NCI-H1048 (cell line): ENCODE measurements at places on chromosomes 5 and 9.

DNA sequence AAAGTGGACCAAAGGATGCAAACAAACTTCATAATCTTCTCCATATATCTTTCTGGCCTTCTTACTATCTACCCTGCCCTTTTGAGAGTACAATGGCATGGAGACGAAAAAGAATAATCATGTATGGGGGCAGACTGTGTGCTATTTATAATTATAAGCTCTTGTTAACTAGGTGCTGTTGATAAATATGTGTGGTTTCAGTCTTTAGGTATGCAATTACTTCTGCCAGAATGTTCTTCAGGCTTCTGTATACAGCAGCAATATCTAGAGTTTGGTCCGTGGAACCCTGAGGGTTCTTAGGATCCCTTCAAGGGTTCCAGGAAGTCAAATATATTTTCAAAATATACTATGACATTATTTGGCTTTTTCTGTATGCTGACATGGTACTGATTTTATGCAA lies 20.5 kb upstream of the PRR16 start:
- no peak for DNase-seq

- DNase-seq, result no peak
These were observed 1791.1 kb downstream of the MAT2B start for GRCh38 chr5:165296401-165297130.

DNA sequence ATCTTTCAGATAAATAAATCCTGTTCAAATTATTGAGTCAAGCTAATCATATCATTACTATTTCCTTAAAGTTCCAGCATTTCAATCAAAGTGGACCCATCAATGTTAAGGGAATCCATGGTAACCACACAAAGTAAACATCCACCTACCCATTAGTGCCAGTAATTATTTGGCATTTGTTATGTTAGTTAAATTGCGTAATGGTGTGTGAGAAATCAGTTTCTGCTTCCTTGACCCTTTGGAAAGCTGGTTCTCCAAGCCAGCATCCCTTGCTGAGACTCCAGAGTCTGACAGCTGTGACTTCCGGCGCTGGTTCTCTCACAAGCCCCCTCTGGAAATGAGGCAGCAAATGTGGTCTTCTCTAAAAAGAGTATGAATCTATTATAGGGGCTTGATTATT lies 308.6 kb upstream of the EFNA5 start:
- DNase-seq, result no peak

DNA sequence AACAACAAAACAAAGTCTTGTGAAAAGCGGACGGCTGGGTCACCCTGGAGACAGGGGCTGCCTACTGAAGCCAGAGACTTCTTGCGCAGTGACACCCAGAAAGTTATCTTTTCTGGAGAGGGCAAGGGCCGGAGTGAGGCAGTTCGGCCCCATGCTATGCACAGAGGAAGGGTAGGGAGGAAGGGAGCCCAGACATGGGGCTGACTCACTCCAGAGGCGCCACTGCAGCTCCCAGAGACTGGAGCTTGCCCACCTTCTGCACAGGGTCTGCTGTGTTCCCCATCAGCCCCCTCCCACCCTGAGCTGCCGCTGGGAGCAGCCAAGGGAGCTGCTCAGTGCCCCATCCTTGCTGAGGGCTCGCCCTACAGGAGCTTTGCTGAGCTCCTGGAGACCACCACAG lies 13.3 kb downstream of the SLC6A3 start:
- DNase-seq, result no peak

- no peak for DNase-seq
These were observed 38.5 kb downstream of the TTC1 start for GRCh38 chr5:160047423-160047822.

GRCh38 chr9:113427629-113428028 lies 17.1 kb downstream of the C9orf43 start:
- DNase-seq, result no peak

DNA sequence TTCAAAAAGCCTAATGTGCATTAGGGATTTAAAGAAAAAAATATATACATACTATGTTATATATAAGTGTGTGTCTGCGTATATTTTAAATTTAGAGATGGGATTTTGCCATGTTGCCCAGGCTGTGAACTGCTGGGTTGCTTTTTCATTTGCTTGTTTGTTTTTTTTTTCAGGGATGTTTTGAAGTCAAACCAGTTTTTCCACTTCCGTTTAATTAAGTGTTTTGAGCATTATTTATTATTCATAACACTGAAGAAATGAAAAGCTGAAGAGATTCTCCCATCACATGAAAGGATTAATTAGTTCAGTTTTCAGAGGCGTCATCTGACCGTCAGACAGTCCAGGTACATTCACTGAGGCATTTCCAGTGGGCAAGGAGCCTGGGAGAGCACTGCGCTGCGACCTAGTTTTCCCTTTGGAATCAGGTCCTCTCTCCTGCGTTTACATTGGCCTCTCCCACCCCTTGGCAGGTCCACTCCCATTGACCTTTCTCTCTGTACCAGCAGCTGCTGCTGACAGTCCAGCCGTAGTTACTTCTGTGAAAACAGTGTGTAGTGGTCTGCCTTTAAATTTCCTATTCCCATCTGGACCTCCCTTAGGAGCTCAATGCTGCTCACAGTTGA lies 26.0 kb downstream of the ARRDC3 start:
- no peak for DNase-seq

- no peak for DNase-seq
These were observed 28.0 kb downstream of the ISOC1 start for GRCh38 chr5:129122560-129122959.

DNA sequence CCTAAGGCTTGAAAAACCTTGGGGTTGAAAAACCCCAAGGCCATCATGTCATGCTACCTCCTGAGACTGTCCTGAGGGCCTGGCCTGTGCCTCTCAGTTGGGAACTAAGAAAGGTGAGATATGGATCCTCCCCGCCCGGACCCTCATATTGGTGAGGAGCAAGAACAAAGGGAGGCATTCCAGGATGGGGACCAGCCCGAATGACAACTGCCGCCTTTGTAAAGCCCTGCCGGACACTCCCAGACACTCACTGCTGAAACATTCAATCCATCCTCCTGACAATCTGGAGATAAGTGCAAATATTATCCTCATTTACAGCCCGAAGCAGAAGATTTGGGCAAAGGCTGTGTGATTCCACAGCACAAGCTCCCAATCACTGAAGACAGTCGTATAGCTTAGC lies 298.3 kb downstream of the NSG2 start:
- DNase-seq, result no peak

DNA sequence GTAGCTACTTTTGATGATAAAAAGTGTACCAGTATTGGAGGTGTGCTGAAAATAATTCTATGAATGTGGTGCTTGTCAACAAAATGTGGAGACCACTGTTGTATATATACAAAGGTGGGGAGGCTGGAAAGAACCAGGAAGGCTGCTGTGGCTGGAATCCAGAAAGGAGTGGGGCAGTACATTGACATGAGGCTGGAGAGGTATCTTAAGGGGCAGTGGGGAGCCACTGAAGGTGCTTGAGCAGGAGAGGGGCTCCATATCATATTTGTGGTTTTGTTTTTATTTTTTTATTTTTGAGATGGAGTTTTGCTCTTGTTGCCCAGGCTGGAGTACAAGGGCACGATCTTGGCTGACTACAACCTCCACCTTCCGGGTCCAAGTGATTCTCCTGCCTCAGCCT lies 87.9 kb upstream of the NEURL1B start:
- no peak for DNase-seq

- DNase-seq, result no peak
These were observed 140.4 kb upstream of the WWC1 start for GRCh38 chr5:168151041-168151440.

DNA sequence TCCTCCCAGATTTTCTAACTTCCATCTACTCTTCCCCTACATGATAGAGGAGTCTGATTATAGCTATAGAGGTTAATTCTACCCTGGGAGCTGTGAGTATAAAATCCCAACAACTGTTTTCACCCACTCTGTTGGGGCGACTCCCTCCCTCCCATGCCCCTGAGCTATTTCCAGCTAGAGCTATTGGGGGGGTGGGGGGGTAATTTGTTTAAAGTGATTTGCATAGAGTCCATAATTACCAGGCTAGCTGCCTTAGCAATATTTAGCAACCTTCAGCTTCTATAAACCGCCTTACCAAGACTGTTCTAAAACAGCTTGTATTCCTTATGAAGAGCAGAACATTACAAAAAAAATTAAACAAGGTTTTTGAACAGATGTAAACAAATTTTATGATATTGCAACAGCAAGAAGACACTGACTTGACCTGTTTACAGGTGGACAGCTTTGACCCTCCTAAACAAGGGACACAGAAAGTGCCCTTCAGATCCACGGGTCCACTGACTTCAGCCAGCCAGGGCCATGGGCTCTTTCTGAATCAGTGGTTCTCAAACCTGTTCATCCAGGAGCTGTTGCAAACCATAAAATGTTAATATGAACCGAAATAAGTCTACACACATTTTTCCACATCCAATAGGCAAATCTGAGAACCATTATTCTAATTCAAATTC lies 98.2 kb downstream of the OTULIN start:
- peak; percentile 33 for DNase-seq

GRCh38 chr9:72207278-72207677 lies 58.0 kb downstream of the GDA start:
- DNase-seq, result no peak

DNA sequence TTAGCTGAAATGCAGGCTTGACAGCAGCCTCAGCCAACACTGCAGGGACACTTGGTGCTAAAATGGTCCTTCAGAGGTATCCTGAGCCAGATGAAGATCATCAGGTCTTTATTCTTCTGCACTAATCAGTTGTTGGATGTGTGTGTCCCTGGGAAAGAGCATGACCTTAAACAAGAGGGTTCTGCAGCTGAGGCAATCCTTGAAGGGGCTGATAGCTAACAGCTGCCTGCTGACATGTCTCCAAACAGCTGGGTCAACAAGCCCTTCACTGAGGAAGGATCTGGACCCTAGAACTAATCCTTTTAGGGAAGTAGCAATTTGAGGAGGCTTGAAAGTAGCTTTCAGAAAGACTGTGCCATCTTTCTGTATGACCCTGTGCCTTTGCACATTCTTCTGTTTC lies 376.3 kb upstream of the ACTBL2 start:
- no peak for DNase-seq
